ENCODE measurements at places on chromosomes 11 and 22.

GRCh38 chr11:10541561-10541930, 559 bp upstream of the RNF141 start:
- no peak for DNase-seq

GRCh38 chr11:561148-562003, 606 bp downstream of the RASSF7 start:
- DNase-seq = no peak

DNA sequence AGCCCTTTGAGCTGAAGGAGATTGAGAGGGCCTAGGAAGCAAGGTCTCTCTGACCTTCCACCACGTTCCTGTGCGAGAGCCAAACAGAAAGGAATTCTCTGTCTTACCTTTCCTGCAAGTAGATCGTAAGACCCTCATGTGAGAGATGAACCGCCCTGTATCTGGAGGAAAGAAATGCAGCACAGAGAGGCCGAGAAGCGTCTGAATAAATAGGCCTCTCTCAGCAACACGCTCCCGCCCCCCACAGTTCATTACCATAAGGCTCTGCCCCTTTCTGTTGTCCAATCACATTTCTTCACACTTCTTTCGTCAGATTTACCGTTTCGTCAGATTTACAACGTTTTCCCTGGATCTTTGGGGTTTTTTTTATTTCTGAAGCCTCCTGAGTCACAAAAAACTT, 90.3 kb downstream of the BLID start:
- DNase-seq = no peak

GRCh38 chr11:66841861-66842260, 1.4 kb upstream of the RCE1 start:
- DNase-seq = no peak

- no peak for DNase-seq
Measured at GRCh38 chr22:25966448-25966913, 202.8 kb upstream of the SEZ6L start.

DNA sequence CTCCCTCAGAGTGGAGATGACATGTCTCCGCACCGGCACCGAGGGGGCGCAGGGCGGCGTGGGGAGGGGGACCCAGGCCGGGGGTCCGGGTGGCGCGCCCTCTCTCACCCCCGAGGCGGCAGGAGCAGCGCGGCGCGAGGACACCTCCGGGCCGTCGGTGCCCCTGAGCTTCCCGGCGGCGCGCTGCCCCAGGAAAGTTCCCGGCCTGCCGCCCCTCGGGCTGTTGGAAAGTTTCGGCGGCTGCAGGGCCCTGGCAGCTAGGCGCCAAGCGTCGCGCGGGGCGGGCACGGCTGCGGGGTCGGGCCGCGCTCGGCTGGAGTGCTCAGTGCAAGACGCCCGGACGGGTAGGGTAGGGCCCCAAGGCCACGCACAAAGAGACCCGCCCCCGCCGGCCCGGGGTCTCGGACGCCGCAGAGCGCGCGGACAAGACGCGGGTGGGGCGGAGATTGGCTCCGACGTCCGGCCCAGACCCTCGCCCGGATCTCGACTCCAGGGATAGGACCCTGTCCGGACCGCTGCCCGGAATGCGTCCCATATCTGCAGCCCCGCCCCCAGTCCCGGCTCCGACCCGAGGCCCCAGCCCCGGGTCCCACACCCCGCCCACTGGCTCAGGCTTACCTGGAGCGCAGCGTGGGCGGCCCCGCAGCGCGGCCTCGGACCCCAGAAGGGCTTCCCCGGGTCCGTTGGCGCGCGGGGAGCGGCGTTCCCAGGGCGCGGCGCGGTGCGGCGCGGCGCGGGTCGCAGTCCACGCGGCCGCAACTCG, 471 bp downstream of the ARVCF start:
- no peak for DNase-seq

GRCh38 chr11:96905143-96905542, 515.3 kb downstream of the JRKL start:
- no peak for DNase-seq

GRCh38 chr11:93604008-93604660, 57.3 kb upstream of the CEP295 start:
- no peak for DNase-seq

GRCh38 chr11:45094958-45095690, 51.3 kb upstream of the PRDM11 start:
- DNase-seq = no peak

DNA sequence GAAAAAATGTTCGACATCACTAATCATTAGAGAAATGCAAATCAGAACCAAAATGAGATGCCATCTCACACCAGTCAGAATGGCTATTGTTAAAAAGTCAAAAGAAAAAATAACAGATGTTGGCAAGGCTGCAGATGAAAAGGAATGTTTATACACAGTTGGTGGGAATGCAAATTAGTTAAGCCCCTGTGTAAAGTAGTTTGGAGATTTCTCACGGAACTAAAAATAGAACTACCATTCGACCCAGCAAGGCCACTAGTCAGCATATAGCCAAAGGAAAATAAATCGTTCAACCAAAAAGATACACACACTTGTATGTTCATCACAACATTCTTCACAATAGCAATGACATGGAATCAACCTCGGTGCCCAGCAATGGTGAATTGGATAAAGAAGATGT, 503.2 kb downstream of the OPCML start:
- DNase-seq = no peak

DNA sequence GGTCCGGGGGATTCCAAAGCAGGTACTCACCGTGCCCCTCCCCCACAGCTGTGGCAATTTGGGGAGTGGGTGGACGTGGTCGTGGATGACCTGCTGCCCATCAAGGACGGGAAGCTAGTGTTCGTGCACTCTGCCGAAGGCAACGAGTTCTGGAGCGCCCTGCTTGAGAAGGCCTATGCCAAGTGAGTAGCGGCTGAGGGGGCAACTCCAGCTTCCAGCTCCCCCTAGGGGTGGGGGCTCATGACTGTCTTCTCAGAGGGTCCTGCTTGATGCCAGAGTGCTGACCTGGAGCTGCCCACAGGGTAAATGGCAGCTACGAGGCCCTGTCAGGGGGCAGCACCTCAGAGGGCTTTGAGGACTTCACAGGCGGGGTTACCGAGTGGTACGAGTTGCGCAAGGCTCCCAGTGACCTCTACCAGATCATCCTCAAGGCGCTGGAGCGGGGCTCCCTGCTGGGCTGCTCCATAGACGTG, 4.2 kb downstream of the CAPN1 start:
- DNase-seq = no peak

DNA sequence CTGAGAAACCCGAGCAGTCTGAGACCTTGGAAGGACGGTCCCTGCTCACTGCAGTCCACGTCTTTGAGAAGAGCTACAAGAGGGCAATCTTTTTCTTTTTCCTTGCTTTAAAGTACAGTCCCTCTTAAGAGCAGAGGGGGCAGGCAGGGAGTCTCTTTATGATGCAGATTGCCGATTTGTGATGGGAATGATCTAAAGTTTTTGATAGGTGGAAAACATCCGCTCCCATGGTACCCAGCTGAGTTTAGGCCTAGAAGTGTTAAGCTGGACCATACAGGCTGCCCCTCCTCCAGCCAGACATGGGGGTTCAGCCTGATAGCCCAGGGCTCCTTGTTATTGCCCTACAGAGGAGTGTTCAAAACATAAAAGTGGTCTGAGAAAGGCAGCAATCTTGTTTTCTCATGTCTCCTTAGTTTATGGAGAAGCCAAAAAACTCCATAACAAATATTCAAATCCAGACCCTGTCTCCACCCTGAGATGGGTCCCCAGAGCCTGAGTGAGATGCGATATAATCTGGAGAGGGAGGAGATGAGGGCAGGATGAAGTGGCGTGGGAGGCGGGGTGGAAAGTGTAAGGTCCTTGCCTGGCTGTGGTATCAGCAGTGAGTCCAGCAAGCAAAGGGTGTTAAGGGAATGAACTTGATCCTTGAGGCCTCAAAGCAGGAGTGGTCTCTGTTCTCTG, 135.1 kb downstream of the FDX1 start:
- no peak for DNase-seq

DNA sequence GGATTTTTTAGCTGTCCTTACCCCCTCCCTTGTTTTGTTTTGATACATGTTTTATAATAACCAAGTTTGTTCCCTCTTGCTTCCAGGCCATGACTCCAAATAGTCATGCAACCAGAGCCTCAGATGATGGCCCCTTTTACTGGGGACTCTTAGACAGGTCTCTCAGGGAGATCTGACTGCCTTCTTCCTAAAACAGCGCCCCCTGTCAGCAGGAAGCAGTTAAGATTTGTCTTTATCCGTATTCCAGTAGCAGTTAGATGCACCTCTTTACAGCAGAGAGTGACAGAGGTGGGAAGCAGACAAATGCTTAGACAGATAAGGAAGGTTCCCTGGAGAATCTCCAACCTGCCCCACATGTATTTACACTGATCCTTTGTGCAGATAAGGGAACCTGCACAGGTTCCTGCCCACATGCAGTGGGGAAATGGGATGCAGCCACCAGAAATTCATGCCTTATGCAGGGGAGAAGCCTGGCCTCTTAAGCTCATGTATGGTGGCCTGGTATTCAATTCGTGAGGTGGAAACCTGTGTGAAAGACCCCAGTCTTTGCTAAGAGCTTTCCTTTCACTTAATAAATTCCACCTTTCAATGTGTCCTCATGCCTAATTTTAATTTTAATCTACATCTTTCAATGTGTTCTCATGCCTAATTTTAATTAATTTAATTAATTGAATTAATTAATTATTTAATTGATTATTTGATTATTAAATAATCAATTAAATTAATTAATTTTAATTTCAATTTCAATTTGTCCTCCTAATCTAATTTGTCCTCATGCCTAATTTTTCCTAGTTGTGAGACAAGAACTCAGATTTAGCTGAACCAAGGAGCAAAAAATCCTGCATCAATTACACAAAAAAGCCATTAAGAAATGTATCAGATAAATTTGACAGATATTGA, 11.5 kb upstream of the GLYAT start:
- no peak for DNase-seq

DNA sequence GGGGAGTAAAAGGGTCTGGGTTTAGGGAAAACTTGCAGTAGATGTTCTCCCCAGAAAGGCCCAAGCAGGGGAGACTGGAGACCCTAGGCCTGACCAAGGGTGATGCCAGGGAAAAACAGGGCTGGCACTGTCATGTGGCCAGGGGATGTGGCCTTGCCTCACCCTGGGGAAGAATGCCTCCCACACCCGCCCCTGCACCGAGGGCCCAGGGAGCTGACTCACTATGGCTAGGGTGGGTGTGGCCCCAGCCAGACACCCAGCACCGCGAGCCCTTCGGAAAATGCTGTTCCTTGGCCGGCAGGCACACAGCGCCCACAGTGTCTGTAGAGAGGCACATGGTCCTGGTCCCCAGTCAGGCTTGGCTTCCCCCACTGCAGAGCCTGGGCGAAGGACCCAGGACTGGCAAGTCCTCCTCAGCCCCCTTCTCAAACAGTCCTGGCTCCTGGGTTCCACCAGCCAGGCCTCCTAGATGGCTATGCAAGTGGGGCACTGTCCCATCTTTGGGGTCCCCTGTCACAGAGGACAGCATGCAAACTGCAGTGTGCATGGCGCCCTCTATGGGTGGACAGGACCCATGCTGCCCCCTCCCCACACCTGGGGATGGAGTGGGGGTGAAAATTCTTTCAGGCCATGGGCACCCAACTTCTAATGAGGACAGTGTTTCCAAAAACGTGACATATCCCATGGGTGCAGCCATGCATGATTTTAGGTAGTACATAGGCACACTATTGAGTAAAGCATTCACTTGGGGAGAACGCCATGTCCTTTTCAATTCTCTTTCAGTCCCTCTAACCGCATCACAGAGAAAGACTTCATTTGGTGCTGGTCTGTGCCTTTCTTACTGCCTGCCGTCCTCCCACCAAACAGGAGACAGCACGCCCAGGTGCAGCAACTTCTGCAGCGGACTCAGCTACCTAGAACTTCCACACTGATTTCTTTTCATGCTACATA, 15.2 kb downstream of the TMPRSS5 start:
- DNase-seq = no peak

GRCh38 chr22:22943521-22944267, 56.1 kb downstream of the IGLL5 start:
- no peak for DNase-seq

DNA sequence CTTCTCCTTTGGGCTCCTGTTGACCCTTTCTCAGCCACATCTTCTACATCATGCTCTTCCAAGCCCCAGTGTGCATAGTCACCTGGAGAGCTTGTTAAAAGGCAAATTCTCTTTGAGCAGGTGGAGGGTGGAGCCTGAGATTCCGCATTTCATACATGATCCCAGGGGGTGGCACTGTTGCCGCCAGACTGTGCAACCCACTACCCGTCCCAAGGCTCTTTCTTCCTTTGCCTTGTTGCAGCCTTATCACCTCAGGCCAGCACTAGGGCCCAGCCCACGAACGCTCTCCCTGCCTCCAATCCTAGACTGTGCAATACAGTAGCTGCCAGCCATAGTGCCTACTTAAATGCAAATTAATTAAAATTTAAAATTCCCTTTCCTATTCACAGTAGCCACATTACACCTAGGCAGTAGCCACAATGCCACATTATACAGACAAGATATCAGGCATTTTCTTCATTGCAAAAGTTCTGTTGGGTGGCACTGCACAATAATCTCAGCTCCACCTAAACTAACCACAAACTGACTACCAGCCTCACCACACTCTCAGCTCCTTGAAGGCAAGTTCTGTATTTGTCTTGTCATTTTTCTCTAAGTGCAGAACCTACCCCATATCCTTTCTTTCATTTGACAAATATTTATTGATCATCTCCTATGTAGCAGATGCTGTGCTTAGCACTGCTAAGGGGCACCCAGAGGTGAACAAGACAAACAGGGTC, 4.6 kb upstream of the KCNJ5 start:
- no peak for DNase-seq

- no peak for DNase-seq
Measured at GRCh38 chr11:96229354-96229977, 113.5 kb downstream of the MAML2 start.

DNA sequence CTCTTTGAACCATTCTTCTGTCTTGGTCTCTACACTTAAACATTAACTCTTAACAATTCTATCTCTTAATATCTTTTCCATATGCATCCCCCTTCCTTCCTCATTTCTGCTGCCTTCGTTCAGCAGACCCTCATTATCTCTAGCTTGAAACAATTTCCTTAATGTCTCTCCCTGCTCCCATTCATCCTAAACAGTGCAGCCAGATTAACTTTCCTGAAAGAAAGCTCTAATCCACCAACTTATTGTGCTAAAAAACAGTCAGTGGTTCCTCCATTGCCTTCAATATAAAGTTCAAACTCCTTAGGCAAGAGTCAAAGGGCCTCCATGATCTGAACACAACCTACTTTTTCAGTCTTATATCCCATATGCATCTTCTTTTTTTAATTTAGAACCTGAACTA, 42.5 kb downstream of the SOX6 start:
- no peak for DNase-seq

- no peak for DNase-seq
Measured at GRCh38 chr22:19067696-19068348, 54.4 kb downstream of the DGCR2 start.

- DNase-seq = no peak
Measured at GRCh38 chr11:59182457-59183151, 10.7 kb downstream of the DTX4 start.

- DNase-seq = no peak
Measured at GRCh38 chr11:47506373-47506772, 46.6 kb downstream of the CELF1 start.

DNA sequence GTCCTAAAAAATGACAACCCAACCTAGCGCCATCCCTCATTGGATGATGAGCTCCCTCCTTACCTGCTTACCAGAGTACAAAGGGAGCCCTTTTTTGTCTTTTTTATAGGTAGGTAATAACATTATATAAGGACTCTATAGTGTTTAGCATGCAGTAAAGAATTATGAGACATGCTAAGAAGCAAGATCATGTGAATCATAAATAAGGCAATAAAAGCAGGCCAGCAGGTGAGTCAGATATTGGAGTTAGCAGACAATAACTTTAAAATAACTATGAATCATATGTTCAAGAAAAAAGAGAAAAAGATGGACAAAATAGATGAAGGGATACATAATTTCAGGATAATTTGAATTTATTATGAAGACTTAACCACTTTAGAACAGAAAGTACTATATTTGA, 81.5 kb downstream of the GRK3 start:
- no peak for DNase-seq

- no peak for DNase-seq
Measured at GRCh38 chr11:93842034-93842433, 8.4 kb downstream of the VSTM5 start.

Measured in fibroblast of skin of left quadriceps (primary cell).